ENCODE measurements at places on chromosomes 2 and 18.

DNA sequence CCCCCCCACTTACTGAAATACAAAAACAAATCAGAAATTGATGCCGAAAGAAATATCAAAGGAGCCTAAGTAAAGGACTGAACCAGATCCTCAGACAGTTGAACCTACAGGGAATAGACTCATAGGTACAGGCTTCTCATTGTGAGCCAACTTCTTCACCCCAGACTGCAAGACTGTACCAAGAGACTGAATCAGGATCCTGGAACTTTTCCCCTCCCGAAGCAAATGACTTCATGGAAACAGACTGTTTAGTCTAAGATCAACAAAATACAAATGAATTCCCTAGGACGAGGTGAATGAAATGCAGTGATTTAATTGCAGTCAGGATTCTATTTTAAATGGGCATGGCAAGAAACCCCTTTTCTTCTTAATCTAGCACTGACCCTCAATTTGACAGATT, 53.6 kb upstream of the RNF152 start:
- DNase-seq = no peak

DNA sequence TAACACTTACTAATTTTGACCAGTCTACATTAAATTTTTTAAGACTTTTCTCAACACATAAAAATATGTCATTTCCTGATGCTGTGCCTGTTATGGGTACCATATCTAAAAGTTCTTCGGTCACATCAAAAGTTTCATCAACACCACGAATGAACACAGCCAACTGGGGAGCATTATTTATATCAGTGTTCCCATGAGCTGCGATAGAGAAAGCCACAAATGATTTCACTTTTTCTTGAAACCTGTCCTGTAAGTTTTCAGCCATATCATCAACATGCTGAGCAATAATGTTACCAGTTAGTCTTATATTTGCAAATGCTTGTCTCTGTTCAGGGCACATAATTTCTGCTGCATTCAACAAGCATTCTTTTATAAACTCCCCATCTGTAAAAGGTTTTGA, 30.4 kb upstream of the NCL start:
- DNase-seq = no peak

DNA sequence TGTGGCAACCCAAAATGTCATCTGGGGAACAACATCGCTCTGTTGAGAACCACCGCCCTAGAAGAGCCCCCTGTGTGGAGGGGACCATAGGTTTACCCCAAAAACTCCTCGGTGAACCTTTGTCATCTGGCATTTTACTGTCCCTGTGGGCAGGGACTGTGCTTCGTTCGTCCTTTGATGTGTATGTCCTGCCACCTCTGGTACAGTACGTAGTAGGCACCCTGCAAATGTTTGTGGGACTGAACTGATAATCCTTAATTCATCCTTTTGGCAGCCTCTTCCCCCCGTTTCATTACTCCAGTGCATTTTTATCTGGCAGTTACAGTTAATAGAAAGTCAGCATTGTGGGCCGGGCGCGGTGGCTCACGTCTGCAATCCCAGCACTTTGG, 728 bp downstream of the NAPG start:
- no peak for DNase-seq

DNA sequence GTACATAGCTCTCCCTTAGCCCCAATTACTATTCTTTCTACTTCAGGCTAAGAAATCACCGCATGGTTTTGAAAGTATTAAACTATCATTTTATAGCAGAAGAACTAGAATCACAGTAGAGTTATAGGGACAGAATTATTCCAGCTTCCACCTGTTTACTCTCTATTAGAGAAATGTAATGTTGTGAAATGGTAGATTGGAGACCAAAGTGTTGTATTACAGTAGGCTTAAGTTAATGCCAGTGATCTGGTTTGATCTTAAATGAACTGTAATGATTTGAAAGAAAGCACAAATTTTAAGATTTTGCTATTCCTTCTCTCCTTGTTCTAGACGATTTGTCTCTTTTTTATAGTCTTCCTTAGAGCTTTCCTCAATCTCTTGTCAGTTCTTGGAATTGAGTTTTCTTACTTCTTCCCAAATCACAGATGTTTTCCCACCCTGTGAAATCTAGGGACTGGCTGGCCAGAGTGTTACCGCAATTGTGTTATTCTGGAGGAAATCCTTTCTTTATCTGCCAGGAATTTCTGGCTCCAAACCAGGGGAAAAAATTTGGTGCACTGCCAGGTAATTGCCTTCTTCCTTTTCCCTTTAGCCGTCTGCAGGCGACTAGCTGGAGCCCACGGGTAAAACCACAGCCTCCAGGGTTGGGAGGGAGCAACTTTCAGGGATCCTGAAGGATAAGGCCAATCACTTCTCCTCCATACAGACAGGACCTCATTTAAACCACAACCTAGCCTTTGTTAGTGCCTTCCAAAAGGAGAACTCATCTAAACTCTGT, 51.7 kb downstream of the NOP58 start:
- DNase-seq = no peak

GRCh38 chr2:74619651-74620297, 28.4 kb downstream of the M1AP start:
- DNase-seq = no peak

GRCh38 chr2:128320906-128321771, 2.5 kb upstream of the HS6ST1 start:
- DNase-seq = peak; percentile 62

DNA sequence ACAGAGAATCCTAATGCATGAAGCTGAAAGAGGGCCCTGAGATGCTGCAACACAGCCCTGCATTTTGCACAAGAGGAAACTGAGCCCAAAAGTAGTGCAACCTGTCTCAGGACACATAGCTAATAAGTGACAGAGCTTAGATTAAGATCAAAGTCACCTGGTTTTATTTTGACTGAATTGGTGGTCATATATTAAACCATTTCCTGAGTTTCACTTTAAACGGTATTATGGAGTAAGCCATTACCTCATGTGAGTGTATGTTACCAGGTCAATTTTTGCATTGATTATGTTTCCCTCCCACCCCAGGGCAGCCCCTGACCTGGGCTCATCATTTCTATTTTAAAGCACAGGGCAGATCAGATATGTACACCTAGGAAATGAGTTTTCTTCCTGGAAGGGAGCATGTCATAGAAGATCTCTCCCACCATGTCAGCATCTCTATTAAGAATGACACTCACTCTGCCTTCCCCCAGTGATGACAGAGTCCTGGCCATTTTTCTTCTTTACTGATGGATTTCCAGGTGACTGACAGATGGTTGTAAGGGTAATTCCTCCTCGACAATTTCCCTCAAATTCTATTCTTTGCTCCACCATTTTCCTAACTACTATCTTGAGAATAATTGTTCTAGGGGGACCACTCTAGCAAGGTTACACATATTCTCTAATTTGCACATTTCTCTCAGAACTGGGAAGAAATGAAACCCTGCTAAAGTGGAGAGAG, 441.3 kb upstream of the SLC14A2 start:
- DNase-seq = no peak

GRCh38 chr2:234816056-234816455, 135.8 kb upstream of the SH3BP4 start:
- DNase-seq = no peak

DNA sequence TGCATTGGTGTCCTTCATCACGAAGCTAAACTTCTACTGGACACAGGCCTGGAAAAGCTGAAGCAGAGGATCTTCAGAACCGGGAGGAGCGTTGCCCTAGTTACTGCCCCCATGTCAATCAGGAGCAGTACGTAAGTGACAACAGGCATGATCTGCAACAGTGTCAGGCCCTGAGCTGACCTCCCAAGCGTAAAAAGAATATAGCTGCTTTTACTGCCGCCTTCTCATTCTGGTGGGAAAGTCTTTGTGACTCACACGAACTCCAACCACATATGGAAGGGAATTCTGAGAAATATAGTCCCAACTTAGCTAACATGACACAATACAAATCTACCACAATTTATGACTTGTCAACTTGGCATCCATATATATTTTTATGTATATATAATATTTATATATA, 1007.7 kb upstream of the CDH2 start:
- DNase-seq = no peak

DNA sequence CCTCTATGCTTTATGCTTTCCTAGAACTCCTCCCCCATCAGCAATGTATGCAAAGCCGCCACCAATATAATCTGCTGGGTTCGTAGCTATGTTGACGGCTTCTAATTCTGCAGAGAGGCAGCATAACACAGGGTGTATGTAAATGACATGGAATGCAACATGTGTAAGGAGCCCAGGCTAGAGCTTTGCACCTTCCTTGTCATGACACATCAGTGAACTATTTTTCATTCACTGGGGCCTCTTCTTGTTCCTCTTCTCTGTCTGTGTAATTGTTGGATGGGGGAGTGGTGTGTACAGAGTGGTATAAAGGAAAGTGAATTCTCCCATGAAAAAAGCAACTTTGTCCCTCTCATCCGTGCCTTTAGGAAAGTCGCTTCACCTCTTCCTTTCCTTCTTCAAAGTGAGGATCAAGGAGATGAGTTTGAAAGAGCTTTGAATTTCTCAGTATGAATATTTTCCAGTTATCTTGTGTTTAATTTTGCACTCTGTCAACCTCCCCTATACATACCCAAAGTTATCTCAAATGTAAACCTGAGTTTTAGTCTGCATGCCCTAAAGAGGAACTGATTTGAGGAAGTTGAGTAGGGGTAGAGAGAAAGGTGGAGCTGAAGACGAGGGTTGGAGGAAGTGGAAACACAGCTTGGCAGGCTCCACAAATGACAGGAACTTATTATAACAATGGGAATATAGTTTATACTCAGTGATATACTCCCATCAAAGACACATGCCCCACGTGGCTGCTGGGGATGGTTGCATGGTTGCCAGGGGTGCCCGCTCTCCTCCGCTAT, 74.9 kb upstream of the ARL4C start:
- no peak for DNase-seq

- DNase-seq = no peak
Observed at GRCh38 chr2:168149150-168149974, 98.0 kb downstream of the STK39 start.

DNA sequence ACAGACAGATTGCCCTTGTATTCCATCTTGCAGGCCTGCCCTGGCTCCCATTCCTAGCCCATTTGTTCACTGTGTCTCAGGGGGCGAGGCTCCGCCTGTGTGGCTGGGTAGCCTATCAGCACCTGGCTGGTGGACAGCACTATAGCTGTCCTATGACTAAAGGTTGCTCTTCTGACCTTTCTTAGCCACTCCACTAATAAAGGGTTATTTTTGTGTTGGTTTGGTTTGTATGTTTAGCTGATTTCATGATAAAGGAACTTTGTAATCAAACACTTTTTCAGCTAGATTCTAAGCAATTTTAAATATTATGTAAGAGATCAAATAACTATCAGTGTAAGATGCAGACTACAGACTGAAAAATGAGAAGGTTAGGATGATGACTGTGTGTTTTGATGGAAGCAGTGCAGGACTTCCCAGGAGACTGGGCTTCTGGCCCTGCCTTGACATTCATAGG, 72.2 kb downstream of the CRIM1 start:
- no peak for DNase-seq

- no peak for DNase-seq
Observed at GRCh38 chr2:213251618-213252017, 32.6 kb upstream of the SPAG16 start.

DNA sequence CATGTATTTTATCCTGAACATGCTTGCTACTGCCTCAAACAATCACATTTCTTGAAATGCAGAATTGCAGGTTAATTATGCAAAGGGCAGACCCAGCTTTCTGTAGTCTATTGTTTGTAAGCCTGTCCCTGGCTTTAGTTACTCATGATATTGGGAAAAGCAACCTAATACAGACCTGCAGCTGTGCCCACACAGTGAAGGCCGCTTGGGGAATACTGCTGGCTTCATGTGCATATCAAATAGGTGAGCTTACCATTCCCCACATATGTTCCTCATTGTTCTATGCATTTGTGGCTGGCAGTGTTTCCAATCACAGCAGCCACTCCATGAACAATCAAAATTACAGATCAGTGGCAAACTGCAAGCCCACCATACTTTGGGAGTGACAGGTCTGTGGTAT, 186.3 kb downstream of the TMEM163 start:
- no peak for DNase-seq

GRCh38 chr2:237711458-237712150, 84.2 kb downstream of the LRRFIP1 start:
- DNase-seq = no peak

GRCh38 chr2:15367715-15368114, 193.4 kb downstream of the NBAS start:
- no peak for DNase-seq

DNA sequence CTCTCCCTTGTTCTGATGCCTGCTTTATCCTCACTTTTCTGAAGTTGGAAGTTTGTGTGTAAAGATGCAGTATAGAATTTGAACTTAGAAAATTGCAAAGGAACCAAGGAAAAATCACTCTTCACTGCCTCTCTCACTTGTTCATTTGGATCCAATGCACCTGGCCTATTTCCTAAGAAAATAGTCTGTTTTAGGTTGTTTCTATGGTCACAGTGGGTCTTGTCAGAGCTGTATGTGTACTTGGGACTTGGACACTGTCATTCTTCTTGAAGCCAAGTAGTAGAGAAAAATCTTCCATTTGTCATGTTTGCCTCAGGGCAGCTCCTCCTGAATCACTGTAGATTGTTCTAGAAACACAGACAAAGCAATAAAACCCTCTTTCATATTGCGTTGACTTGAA, 80.3 kb upstream of the SESTD1 start:
- DNase-seq = no peak

DNA sequence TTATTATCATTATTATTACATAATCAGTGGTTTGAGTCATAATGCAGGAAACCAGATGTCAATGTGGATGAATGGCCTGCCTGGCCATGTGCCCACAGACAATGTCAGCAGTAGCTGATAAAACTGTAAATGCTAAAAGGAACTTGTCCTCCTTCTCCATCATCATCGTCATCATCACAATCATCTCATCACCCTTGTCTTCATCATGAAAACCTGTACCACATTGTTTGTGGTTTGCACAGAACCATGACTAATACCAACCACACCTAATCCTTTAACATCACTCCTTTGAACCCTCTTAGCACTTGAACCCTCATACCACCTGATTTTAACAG, 96.0 kb downstream of the HNMT start:
- no peak for DNase-seq

GRCh38 chr2:207561386-207562080, 31.8 kb downstream of the CREB1 start:
- no peak for DNase-seq

- DNase-seq = no peak
Observed at GRCh38 chr18:9048236-9048635, 54.3 kb upstream of the NDUFV2 start.

DNA sequence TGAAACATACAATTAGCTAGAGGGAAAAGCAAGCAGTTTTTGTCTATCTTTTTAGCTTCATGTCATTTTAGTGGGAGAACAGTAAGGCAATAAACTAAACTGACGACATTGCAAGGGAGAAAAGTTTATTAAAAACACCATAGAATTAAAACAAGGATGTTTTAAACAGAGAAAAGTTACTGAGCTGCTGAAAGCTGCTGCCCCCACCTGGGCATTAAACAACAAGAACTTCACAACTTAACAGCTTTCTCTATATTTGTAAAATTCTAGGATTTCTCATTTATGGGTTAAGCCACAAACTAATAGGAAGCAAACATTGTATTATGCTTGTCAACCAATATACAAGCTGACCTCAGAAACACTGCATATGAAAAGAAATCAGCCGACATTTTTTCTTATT, 289.2 kb downstream of the ERBB4 start:
- no peak for DNase-seq

GRCh38 chr2:58030771-58031170, 15.8 kb upstream of the VRK2 start:
- DNase-seq = no peak

- DNase-seq = no peak
Observed at GRCh38 chr2:3929374-3929773, 226.0 kb downstream of the DCDC2C start.
